ENCODE measurements at places on chromosomes 3 and 15.

GRCh38 chr3:146250449-146251382 is at the start of gene PLSCR4:
PLSCR4 (minus strand) TSS chr3:146251105; CDS start chr3:146222071, 29,034 bp downstream.
- DNase-seq = no peak

DNA sequence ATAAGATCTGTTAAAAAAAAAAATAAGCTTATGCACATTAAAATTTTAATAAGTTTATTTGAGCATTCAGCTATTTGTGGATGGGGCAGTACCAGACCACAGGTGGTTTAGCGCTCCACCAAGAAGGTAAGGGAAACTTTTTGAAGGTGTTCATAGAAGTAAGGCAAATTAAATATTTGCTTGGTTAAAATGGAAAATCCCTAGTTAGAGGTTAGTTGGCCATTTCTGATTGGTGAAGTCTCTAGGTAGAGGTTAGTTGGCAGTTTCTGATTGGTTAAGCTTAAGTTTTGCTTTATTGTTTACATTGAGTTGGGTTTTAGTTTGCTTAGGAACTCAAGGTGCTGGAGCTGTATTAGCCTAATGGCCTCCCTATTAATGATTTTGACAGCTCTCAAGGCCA is 30.7 kb downstream of the SCN11A start:
- no peak for DNase-seq

DNA sequence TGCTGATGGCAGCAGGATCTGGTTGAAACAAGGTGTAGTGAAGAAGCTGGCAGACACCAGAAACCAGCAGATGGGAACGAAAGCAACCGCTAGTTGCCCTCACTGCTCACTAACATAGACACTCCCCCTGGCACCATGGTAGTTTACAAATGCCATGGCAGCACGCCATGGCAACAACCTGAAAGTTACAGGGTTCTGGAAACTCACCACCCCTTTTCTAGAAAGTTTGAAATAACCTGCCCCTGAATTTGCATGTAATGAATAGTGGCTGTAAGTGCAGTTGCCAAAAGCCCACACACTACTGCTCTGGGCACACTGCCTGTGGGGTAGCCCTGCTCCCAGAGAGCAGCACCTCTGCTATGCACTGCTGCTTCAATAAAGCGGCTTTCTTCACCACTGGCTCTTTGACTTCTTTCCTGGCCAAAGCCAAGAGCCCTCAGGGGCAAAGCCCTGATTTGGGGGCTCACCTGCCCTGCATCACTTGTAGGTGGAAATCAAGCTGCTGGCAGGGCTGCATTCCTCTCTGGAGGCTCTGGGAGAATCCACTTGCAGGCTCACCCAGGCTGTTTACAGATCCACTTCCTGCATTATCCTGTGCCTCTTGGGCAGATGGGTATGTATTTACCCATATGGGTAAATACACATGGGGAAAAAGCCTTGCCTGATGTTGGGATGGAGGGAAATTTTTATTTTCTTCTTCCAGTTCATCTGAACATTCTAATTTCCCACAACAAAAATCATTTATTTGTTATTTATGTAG is 2.0 kb upstream of the GP9 start:
- peak; percentile 19 for DNase-seq

GRCh38 chr3:39005295-39005694 is 46.4 kb downstream of the SCN11A start:
- DNase-seq = no peak

- no peak for DNase-seq
Observed at GRCh38 chr15:82159922-82160321, 102.6 kb downstream of the EFL1 start.

- DNase-seq = no peak
Observed at GRCh38 chr3:149115114-149115513, 14.3 kb upstream of the HPS3 start.

GRCh38 chr3:178451799-178452198 is 84.4 kb upstream of the KCNMB2 start:
- DNase-seq = no peak

GRCh38 chr3:48516571-48516970 is 12.6 kb upstream of the SHISA5 start:
- peak; percentile 28 for DNase-seq

GRCh38 chr3:41907330-41908073 is 54.4 kb downstream of the ULK4 start:
- DNase-seq = no peak

GRCh38 chr3:140712301-140712700 is 34.4 kb downstream of the TRIM42 start:
- no peak for DNase-seq

GRCh38 chr3:120791913-120792312 is 49.4 kb downstream of the GTF2E1 start:
- no peak for DNase-seq

- DNase-seq = no peak
Observed at GRCh38 chr15:87347806-87348515, 908.6 kb downstream of the NTRK3 start.

- DNase-seq = no peak
Observed at GRCh38 chr3:42351207-42351606, 59.2 kb downstream of the LYZL4 start.

- peak; percentile 33 for DNase-seq
Observed at GRCh38 chr15:90087454-90088154, 14.7 kb downstream of the IDH2 start.

DNA sequence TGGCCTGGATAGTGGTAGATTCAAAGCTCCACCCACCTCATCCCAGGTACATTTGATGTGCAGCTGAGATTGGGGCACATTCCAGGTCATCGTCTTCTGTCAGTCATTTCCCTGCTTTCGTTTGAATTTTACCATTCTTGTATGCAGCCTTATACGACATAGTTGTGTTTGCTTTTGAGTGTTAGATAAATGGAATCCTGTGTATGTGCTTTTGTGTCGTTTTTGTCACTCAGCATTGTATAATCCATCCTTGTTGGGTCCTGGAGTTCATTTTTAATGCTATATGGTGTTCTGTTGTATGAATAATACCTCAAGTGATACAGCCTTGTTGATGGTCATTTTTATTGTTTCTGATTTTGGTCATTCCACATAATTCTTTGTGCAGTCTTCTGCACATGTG is 7.3 kb downstream of the RCCD1 start:
- no peak for DNase-seq

- DNase-seq = no peak
Observed at GRCh38 chr3:13477943-13478342, 2.2 kb upstream of the HDAC11 start.

GRCh38 chr15:101121511-101122090 is 130.2 kb downstream of the CHSY1 start:
- DNase-seq = no peak

DNA sequence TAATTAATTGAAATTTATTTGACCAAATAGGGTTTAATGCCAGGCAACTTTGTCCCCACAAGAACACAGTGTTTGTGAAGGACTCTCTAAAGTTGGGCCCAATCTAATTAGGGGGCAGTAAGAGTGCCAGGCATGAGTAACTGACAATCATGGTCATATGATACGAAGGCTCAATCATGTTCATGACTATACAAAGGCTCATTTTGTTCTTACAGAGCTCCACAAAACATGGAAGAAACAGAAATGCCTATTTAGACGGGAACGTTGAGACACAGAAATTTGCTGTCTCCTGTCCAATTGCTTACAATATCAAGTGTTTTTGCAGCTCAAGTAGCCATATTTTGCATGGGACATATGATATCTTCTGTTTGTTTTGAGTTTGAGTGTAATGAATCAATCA is 391.1 kb downstream of the SI start:
- DNase-seq = no peak
